ENCODE measurements at places on chromosomes 1 and 21. TPM values are rescaled to one million over a fixed set of nuclear protein-coding genes. Genes with fewer than 3 reads are reported as not detected.

DNA sequence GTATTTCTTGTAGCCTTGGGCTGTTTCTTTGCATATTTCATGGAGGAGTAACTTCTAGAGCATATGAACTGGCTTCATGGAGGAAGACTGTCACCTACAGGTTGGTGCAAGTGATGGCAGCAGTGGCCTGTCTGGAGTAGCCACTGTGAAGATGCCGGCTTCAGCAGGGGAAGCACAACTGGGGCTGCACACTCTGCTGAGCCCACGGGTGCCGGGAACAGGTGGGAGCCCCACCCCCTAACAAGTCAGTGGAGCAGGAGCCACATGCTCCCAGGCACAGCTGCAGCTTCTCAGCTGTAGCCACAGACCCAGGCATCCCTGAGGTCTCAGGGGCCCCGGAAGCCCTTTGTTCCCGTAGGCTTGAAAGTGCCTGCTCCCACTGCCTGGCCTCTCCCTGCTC, 43.2 kb upstream of the C1orf185 start:
- H3K4me1 ChIP-seq = no peaks in the 10 kb centered on the region
- no peak overlapping the region for H3K27ac ChIP-seq
- no peaks in the 10 kb centered on the region for H3K36me3 ChIP-seq

- DNase-seq = no peak
- H3K27me3 ChIP-seq = no peaks in the 10 kb centered on the region
- no peak overlapping the region for H3K27ac ChIP-seq
- H3K4me1 ChIP-seq = no peaks in the 10 kb centered on the region
- no peak overlapping the region for H3K4me3 ChIP-seq
These were observed 507.1 kb upstream of the ZRANB2 start for GRCh38 chr1:71587961-71588360.

DNA sequence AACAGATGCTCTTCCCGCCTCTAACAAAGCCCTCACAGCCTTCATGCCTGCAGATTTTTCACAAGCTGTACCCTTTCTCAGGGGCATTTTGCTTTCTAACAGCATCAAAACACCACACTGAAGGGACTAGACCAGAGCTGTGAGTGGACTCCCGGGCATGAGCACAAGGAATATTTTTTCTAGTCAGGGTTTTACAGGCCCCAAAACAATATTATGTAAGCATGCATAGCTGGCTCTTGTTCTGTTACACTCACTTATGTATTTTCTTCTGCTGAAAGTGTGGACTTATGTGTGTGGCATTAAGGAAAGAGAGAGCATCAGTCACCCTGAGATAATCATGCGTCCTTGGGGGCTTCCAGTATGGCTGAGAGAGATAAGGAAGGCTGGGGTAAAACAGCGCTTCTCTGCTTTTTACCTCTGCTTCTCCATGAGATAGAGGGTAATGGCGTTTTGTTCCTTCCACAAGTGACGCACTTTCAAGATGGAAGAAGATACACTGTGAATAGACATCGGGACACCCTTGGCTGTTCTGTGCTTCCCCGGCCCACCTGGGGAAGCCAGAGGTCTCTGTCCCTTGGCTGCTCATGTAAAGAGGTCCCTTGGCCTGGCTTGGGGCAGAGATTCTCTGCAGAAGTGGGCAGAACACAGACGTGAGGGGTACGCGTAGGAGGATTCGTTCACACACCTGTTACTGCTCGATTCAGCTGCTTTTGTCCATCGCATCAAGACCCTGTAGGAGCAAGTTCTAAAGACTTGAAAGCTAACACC, 266.7 kb upstream of the RAB4A start:
- no peak overlapping the region for H3K4me3 ChIP-seq
- no peak for DNase-seq
- no peaks in the 10 kb centered on the region for H3K36me3 ChIP-seq
- peaks cover 12% of the 10 kb centered on the region for H3K4me1 ChIP-seq
- H3K27ac ChIP-seq = peak overlapping the region; percentile 67
- no peaks in the 10 kb centered on the region for H3K27me3 ChIP-seq

- H3K27ac ChIP-seq = peak within 1 kb of the TSS; percentile 91
- peak; percentile 53 for DNase-seq
These were observed at the start of gene SH3BGR for GRCh38 chr21:39451332-39452206. SH3BGR (plus strand) TSS chr21:39451970; CDS start chr21:39452097, 127 bp downstream.

FNDC10 gene
- 2.7 TPM for total RNA-seq

DNA sequence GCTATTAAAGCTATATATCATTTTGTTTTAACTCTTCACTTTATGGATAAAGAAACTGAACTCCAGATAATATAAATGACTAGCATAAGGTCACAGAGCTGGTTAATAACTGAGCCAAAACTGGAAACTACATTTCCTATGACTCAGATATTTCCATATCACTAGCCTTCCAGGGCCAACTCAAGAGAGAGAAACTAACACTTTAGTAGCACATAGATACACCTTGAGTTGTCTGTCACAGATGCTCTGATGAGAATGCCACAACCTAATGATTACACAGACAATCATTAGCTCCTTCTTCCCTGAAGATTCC, 40.7 kb downstream of the NME7 start:
- peaks cover 8% of the 10 kb centered on the region for H3K4me1 ChIP-seq
- no peaks in the 10 kb centered on the region for H3K27me3 ChIP-seq
- H3K27ac ChIP-seq = no peak overlapping the region
- no peak for DNase-seq
- no peak overlapping the region for H3K4me3 ChIP-seq
- H3K36me3 ChIP-seq = no peaks in the 10 kb centered on the region

- no peak overlapping the region for H3K27ac ChIP-seq
- peaks cover 4% of the 10 kb centered on the region for H3K4me1 ChIP-seq
- no peaks in the 10 kb centered on the region for H3K27me3 ChIP-seq
These were observed 7.0 kb downstream of the ATP13A2 start for GRCh38 chr1:17004466-17005364.

- no peaks in the 10 kb centered on the region for H3K36me3 ChIP-seq
- H3K27me3 ChIP-seq = no peaks in the 10 kb centered on the region
- no peak for DNase-seq
- no peak overlapping the region for H3K4me3 ChIP-seq
- no peaks in the 10 kb centered on the region for H3K4me1 ChIP-seq
- no peak overlapping the region for H3K27ac ChIP-seq
These were observed 38.4 kb downstream of the CLSTN1 start for GRCh38 chr1:9785406-9785805.

Data from thoracic aorta (tissue), 2 donors.